ENCODE measurements at places on chromosomes 16 and 17. TPM values are rescaled to one million over a fixed set of nuclear protein-coding genes. Genes with fewer than 3 reads are reported as not detected.

Gene NPIPB9
- 13.4 TPM for total RNA-seq

Gene FBRS
- 191 TPM for total RNA-seq

Gene HCRT
- total RNA-seq = not detected

Gene GSE1
- total RNA-seq = 76.1 TPM

Gene GABARAPL2
- 84.9 TPM for total RNA-seq

DNA sequence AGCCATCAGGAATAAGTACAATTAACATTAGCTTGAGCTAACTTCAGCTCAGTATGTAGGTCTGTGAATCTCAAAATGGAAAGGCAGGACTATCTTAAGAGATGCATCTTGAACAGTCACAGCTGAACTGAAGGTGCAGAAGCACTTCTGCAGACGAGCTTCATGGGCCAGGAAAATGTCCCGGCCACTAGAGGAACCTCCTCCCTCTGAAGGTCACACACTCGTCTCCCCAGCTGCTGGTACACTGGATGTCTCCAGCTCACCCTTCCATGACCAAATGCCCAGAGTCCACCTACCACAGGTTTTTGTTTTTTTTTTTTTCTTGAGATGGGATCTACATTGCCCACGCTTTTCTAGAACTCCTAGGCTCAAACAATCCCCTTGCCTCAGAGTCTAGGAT lies 33.2 kb downstream of the WDR59 start:
- H3K27me3 ChIP-seq = no peaks in the 10 kb centered on the region
- H3K4me3 ChIP-seq = no peak overlapping the region
- no peak for DNase-seq
- H3K27ac ChIP-seq = no peak overlapping the region

DNA sequence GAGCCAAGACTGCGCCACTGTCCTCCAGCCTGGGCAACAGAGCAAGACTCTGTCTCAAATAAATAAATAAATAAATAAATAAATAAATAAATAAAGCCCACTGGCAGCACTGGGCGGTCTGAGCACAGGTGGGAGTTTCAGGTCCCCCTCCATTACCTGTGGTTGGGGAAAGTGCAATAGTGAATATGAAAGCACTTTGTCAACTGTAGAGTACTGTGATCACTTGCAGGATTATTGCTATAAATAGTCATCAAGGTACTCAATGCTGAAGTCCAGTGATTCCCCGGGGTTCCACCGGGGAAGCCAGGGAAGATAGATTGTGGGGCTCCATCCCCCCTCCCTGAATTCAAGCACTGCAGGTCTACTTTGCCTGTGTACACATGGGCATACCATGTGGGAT lies 42.7 kb upstream of the CPNE2 start:
- DNase-seq = no peak
- H3K27ac ChIP-seq = no peak overlapping the region
- peaks cover 72% of the 10 kb centered on the region for H3K36me3 ChIP-seq
- no peak overlapping the region for H3K4me3 ChIP-seq
- H3K27me3 ChIP-seq = no peaks in the 10 kb centered on the region
- H3K4me1 ChIP-seq = peaks cover 15% of the 10 kb centered on the region

GRCh38 chr17:62572888-62573401 lies 54.5 kb upstream of the MRC2 start:
- no peaks in the 10 kb centered on the region for H3K4me1 ChIP-seq
- no peaks in the 10 kb centered on the region for H3K27me3 ChIP-seq
- no peak for DNase-seq
- no peak overlapping the region for H3K4me3 ChIP-seq
- no peak overlapping the region for H3K27ac ChIP-seq
- H3K36me3 ChIP-seq = peaks cover 46% of the 10 kb centered on the region

- H3K4me3 ChIP-seq = no peak overlapping the region
- H3K27ac ChIP-seq = no peak overlapping the region
- no peaks in the 10 kb centered on the region for H3K4me1 ChIP-seq
- no peaks in the 10 kb centered on the region for H3K36me3 ChIP-seq
- H3K27me3 ChIP-seq = no peaks in the 10 kb centered on the region
- no peak for DNase-seq
These were observed 29.7 kb downstream of the FANCA start for GRCh38 chr16:89786474-89787364.

DNA sequence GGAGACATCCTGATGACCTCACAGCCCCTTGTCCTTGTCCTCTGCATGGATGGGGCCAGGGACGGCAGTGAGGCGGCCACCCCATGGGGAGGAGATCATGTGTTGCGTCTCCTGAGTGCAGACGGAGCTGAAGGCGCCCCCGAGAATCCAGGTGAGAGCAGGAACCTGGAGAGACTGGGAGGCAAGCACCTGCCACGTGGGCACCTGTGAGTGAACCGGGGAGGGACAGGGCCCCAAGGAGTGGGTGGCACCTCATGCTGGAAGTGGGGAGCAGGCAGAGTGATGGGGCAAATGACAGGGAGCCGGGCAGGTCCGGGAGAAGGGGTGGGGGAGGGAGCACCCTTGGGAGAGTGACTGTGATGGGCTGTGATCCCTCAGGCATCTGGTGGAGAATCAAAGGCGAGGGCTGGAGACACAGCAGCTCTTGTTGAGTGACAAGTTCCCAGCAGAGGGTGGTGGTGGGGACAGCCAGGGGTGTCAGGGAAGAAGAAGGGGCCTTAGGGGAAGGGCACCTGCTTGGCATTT lies 174.3 kb upstream of the CHMP6 start:
- no peaks in the 10 kb centered on the region for H3K4me1 ChIP-seq
- no peak for DNase-seq
- no peak overlapping the region for H3K4me3 ChIP-seq
- H3K27ac ChIP-seq = no peak overlapping the region

DNA sequence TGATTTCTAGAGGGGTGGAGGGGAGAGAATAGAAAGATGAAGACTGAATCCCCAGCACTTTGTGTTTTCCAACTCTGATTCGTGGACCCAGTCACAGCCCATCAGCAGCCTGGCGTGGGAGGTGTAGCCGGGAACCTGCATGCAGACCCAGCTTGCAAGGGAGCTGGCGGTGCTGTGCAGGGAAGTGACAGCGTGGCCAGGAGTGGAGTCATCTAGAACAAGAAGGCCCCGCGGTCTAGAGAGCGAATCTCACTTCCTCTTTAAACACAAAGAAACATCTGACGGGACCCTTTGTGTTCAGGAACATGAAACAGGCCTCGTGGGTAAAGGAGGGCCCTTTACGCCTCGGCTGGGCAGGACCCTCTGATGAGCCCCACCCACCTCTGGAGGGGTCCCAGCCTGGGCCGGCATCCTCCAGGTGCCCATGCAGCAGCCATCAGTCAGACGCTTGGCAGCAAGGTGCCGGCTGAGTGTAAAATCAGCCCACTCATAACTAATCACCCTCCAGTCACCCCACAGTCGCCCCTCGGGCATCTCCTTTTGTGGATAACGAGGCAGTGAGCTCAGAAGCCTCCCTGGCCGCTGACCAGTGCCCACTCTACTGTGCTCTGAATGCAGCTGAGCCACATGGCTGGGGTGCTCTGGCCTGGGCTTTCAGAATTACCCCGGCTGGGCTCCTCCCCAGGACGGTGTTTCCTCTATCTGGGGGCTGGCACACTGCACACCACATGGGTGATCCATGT lies 4.4 kb downstream of the SNAI3 start:
- DNase-seq = peak; percentile 91
- peaks cover 36% of the 10 kb centered on the region for H3K4me1 ChIP-seq
- peak overlapping the region; percentile 12 for H3K4me3 ChIP-seq
- no peaks in the 10 kb centered on the region for H3K27me3 ChIP-seq
- peaks cover 30% of the 10 kb centered on the region for H3K36me3 ChIP-seq

DNA sequence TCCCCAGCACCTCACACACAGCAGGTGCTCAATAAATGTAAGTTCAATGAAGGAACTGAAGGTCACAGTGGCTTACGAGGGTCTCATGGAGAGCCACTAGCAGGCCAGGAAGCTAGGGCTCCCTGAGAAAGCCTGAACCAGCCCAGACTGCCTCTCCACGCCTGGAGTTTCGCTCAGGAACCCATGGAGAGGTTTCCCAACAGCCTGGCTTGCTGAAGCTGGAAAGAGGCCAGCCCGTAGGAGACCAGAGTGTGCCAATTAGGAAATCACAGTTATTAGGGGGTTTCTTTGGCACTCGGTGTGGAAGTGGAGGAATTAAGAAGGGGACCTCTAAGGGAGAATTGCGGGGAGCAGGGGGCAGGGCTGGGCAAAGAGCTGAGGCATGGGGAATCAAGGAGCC lies 36.3 kb upstream of the CACNG1 start:
- H3K4me3 ChIP-seq = no peak overlapping the region
- DNase-seq = no peak
- H3K36me3 ChIP-seq = no peaks in the 10 kb centered on the region
- no peak overlapping the region for H3K27ac ChIP-seq

DNA sequence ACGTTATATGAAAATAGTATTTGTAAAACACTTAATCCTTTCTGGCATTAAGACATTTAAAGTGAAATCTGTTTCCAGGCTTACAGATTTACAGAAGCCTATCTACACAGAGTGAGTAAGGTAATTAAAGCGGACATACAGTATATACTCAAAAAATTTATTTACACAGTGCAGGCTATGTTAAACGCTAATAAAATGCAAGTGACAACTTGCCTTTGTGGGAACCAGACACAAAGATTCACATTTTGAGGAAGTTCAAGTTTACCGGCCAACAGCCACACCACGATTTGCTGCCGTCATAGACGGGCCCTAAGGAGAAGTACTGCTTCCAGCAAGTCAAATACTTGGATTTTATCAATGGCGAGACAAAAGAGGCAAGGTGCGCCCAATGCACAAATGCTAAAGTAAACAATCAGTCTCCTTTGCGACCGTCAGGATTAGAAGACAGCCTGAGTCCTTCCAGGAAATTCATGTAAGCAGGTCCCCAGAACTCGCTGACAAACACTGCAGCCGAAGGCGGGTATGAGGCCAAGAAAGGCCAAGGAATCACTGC lies 801 bp downstream of the VPS35 start:
- peaks cover 49% of the 10 kb centered on the region for H3K4me1 ChIP-seq
- H3K27ac ChIP-seq = peak overlapping the region; percentile 95
- H3K4me3 ChIP-seq = peak overlapping the region; percentile 97

DNA sequence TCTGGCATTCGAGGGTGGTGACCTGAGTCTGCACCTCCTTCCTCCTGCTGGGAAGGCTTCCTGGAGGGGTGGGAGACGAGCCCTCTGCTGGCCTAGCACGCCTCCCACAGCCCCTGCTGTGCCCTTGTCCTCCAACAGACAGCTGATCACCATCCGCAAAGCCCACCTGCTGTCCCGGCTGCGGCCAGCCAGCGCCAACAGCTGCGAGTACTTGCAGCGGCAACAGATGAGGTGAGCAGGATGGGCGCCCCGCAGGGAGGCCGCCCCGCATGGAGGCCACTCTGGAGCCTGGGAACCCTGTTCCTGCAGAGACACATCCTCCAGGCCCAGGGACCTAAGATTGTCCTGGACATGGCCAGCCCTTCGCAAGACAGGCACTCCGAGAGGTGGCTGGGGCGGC lies 21.6 kb downstream of the UBALD1 start:
- H3K27me3 ChIP-seq = no peaks in the 10 kb centered on the region
- no peak overlapping the region for H3K27ac ChIP-seq
- no peak for DNase-seq
- no peaks in the 10 kb centered on the region for H3K36me3 ChIP-seq
- H3K4me1 ChIP-seq = no peaks in the 10 kb centered on the region

GRCh38 chr17:7997186-7997585 lies 5.2 kb upstream of the GUCY2D start:
- H3K4me1 ChIP-seq = peaks cover 8% of the 10 kb centered on the region
- H3K36me3 ChIP-seq = no peaks in the 10 kb centered on the region
- H3K27ac ChIP-seq = no peak overlapping the region
- DNase-seq = no peak
- H3K4me3 ChIP-seq = no peak overlapping the region
- peaks cover 3% of the 10 kb centered on the region for H3K27me3 ChIP-seq

GRCh38 chr17:70028978-70029767 lies 45.9 kb upstream of the KCNJ16 start:
- no peak overlapping the region for H3K27ac ChIP-seq
- H3K4me3 ChIP-seq = no peak overlapping the region
- H3K27me3 ChIP-seq = no peaks in the 10 kb centered on the region
- no peaks in the 10 kb centered on the region for H3K36me3 ChIP-seq
- no peaks in the 10 kb centered on the region for H3K4me1 ChIP-seq

- H3K4me1 ChIP-seq = no peaks in the 10 kb centered on the region
- H3K27me3 ChIP-seq = no peaks in the 10 kb centered on the region
- H3K36me3 ChIP-seq = no peaks in the 10 kb centered on the region
- DNase-seq = no peak
- H3K27ac ChIP-seq = no peak overlapping the region
These were observed 825.1 kb upstream of the EEF2KMT start for GRCh38 chr16:5922686-5923085.

DNA sequence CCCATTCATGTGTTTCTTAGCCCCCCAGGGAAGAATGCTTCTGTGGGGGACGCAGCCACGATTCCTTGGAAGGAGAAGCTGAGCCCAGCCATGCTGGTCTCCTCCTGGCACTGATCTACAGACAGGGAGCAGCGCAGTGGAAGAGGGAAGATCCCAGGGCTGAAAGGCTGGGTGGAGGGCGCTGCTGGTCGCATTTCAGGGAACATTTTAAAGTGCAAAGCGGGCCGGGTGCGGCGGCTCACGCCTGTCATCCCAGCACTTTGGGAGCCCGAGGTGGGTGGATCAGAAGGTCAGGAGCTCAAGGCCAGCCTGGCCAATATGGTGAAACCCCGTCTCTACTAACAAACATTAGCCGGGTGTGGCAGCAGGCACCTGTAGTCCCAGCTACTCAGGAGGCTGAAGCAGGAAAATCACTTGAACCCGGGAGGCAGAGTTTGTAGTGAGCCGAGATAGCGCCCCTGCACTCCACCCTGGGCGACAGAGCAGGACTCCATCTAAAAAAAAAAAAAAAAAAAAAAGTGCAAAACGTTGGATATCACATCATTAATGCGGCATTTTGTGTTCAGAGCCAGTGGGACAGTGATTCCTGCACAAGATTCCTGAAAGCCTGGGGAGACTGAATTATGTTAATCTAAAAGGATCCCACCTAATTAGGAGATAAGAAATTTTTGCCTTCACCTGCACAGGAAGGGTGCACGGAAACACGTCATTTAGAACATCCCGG lies 558 bp upstream of the CHMP6 start:
- peak overlapping the region; percentile 33 for H3K27ac ChIP-seq
- H3K4me1 ChIP-seq = peaks cover 56% of the 10 kb centered on the region
- H3K4me3 ChIP-seq = peak overlapping the region; percentile 71
- no peak for DNase-seq
- H3K27me3 ChIP-seq = no peaks in the 10 kb centered on the region

DNA sequence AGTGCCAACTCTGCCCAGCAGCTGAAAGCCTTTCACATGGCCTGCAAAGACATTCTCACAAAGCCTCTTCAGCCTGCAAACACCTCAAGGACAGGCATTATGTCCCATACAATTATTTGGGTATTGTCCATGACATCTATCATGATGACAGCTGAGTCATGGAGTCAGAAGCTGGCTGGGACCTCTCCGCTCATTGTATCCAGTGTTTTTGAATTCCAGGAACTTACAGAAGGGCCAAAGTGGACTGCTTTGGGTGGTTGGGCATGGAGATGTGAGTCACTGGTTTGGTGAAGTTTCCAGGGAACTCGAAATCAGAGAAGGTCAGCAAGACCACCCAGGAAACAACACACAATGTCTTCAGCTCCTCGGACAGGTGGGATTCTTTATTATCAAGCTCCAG lies 188.6 kb upstream of the CCL2 start:
- no peak overlapping the region for H3K4me3 ChIP-seq
- no peak overlapping the region for H3K27ac ChIP-seq
- no peaks in the 10 kb centered on the region for H3K4me1 ChIP-seq

- H3K27me3 ChIP-seq = peaks cover 18% of the 10 kb centered on the region
- no peaks in the 10 kb centered on the region for H3K4me1 ChIP-seq
- DNase-seq = no peak
These were observed 403.3 kb upstream of the TNRC6C start for GRCh38 chr17:77555121-77555591.

GRCh38 chr16:84595052-84595481 lies 22.8 kb downstream of the COTL1 start:
- peaks cover 91% of the 10 kb centered on the region for H3K4me1 ChIP-seq
- H3K27ac ChIP-seq = peak overlapping the region; percentile 91
- DNase-seq = peak; percentile 42
- H3K4me3 ChIP-seq = peak overlapping the region; percentile 52
- H3K27me3 ChIP-seq = no peaks in the 10 kb centered on the region

All from B cell (primary cell).